A172 (cell line): ENCODE measurements at places on chromosomes 5 and 9.
A peak's percentile ranks its signal among the peaks of the same experiment; 100 is the strongest.

GRCh38 chr5:158354958-158355357 is 496.0 kb upstream of the CLINT1 start:
- DNase-seq, result no peak

GRCh38 chr9:133188006-133188842 is 20.8 kb downstream of the OBP2B start:
- peak; percentile 15 for DNase-seq

DNA sequence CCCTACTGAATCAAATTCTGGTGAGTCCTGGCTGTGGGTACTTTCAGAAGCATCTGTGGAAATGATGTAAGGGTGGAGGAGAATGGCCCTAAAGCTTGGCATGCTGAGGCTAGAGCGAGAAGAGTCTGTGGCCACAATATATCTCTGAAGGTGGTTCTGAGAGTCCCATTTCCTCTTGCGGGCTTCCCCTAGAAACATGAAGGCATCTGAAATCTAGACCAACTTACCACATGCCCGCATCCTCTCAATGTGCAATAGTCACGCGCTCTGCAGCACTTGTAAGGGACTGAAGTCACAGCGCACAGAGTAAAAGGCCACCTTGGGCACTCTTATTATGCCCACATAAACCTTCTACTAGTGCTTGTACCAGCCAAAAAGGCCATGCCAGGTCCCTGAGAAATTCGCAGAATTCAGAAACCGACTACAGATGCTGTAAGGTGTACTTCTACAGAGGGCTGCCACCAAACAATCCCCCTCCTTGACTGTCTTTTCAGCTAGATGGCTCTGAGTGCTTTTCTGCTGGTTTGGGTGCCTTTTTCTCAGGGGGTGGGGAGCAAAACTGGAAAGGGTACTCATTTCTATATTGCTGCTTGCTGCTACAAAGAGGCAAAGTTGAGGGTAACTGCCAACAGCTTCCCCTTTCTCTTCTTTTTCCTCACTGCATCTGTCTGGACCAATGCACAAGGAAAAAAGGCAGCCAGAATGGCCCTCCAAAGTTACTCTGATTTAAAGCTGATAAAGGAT is 107.3 kb downstream of the ZDHHC21 start:
- DNase-seq, result no peak

DNA sequence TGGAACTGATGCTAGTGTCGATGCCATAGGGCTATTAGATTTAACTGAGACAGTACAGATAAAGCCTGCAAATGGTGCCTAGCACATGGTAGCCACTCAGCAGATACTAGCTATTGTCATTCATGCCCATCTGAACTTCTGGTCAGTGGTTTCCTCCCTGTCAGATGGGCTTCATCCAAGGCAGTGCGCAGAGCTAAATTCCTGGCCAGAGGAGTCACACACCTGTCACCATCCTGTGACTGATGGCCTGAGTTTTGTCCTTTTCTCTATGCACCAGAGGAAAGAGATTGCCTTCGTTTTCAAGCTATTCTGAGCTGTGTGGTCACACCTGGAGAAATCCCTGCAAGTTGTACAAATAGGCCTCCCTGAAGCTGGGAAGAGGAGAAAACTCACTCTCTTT is 34.7 kb downstream of the MSX2 start:
- peak; percentile 63 for DNase-seq

DNA sequence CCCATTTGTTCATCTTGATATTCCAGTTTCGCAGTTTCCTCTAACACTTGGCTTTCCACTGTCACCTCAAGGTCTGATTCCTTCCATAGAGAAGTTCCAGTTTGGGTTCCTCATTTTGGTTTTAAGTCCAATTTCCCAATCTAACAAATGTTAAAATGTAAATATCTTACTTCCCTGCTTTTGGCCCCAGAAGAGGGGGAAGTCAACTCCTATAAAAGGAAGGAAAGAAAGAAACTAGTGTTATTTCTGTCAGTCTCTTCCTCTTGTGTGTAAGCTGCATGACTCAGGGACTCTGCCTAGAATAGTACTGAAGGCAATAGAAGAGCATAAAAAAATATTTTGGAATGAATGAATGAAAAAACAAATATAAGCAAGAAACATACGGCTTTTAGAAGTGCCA is 127.5 kb upstream of the CCNG1 start:
- no peak for DNase-seq

DNA sequence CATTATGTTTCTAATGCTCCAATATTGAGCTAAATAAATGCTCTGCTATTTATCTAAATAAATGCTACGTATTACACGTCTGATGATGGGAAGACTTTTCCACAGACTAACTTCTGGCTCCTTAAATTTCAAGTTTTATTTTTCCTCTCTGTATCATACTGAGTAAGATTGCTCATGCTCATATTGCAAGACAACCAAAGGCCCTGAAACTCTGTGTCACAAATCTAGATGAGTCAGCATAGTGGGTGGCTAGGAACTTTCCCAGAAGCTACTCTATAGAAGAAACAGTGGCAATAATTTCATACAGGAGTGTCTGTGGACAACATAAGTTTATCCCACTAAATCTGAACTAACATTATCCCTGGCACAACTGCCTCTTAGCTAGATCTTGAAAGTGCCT is 53.0 kb upstream of the RFX3 start:
- peak; percentile 1 for DNase-seq

- DNase-seq, result no peak
Observed at GRCh38 chr5:151053796-151054462, 26.9 kb downstream of the TNIP1 start.

- peak; percentile 42 for DNase-seq
Observed at GRCh38 chr9:128420651-128421481, at the start of gene CERCAM. Gene CERCAM (plus strand): TSS chr9:128420857. CDS start chr9:128420878, 21 bp downstream.

DNA sequence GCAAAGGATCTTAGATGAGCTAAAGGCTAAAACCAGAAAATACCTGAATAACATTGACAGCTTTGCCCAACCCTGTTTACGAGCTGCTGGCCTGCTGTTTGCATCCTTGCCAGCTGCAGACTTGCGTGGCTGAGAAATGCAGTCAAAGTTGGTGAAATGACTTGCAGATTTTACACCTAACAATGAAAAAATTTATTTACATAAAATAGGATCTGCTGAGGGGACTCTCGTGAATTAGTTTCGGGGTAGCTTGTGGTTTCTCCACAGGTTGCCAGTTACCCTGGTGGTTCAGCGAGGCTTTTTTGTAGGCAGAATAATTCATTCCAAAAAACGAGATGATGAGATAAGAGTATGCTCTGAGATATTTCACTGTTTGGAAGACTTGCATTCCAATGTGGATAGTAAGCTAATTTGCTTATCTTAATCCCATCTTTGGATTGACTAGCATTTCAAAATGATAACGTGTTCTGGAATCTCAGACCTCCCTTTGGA is 65.7 kb upstream of the FANCC start:
- DNase-seq, result peak; percentile 97

GRCh38 chr5:118522626-118523025 is 465.7 kb downstream of the DTWD2 start:
- no peak for DNase-seq

DNA sequence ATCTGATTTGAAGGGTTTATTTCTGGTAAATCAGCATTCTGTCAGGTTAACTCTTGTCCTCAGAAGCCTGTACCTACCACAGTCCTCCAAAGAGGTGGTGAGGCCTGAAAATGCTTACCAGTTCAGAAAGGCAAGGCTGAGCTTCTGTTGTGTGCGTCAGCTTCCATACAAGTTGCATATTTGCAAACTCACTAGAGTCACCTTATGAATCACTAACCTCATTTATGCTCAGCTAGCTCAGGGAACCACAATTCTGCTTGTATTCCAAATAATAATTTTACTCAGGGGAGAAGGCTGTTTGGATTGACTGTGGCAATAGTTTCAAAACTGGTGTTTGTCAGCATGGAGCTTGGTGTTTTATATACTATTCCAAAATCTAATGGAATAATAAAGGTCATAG is 355.1 kb upstream of the RFX3 start:
- DNase-seq, result peak; percentile 67

GRCh38 chr9:87350915-87351314 is 146.8 kb upstream of the DAPK1 start:
- DNase-seq, result no peak

DNA sequence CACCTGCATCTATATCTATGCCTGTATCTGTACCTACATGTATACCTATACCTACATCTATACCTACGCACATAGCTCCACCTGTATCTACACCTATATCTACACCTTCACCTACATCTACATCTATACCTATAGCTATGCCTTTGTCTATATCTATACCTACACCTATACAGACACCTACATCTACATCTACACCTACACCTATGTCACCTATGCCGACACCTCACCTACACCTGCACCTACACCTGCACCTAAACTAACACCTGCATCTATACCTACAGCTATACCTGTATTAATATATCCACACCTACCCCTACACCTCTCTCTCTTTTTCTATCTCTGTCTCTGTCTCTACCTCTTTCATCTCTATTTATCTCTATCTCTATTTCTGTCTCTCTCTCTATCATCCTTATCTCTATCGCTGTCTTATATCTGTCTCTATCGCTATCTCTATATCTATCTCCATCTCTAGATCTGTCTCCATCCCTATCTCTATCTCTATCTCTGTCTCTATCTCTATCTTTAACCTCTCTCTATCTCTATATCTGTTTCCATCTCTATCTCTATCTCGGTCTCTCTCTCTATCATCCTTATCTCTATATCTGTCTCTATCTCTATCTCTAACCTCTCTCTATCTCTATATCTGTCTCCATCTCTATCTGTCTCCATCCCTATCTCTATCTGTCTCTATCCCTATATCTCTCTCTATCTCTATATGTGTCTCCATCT is 37.9 kb downstream of the IRX4 start:
- DNase-seq, result no peak

- DNase-seq, result no peak
Observed at GRCh38 chr5:39943811-39944210, 519.0 kb upstream of the DAB2 start.

DNA sequence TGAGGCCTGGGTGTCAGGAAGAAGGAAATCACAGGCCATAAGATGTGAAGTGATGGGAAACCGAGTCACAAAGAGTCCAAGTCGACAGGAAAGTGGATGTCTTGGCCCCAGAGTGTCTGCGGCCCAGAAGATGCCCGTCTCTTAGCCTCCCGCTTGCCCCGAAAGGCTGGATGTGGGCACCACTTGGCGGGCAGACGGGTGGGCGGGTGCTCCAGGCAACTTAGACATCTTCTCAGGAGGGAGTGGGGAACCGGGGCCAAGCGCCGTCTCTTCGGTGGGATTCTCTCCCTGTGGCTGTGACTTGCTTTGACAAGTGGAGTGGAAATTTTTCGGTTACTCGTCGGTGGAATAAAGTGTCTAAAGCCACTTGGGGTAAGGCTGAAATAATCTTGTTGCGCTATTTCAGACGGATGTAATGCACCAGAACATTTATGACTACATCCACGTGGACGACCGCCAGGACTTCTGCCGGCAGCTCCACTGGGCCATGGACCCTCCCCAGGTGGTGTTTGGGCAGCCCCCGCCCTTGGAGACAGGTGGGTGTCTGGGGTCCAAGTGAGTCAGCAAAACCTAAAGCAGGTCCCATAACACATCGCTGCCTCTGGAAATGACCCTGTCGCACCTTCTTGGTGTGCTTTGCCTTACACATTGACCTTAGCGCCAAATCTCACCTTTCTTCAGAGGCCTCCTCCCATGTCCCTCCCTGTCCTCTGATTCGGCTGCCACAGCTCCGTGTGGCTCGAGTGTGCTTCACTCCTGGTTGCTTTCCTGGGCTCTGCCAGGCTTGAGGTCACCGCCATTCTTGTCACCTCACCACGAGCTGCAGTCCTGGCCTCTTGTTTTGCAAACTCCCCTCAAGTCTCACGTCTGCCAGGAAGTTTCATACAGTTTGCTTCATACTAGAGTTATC is 20.4 kb upstream of the EXOC3 start:
- no peak for DNase-seq

GRCh38 chr9:76424491-76424890 is 30.3 kb upstream of the RFK start:
- DNase-seq, result no peak

DNA sequence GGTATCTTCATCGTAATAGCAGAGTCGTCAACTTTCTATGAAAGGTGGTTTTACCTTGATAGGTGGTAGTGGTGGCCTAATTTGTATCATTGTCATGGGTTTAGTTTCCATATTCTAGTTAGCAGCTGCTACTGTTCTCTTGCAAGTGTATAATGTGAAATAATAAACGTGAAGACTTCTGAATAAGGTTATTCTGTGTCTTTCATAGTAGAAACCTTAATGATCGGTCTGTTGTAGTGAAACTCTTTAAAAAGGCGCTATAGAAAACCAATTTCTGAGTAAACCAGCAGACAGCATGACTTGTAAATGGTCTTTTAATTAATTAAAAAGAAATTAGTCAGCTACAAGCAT is 1.6 kb downstream of the SET start:
- no peak for DNase-seq

- DNase-seq, result no peak
Observed at GRCh38 chr5:102554728-102555127, 55.9 kb upstream of the SLCO6A1 start.

GRCh38 chr5:65102371-65102975 is 333.7 kb downstream of the CWC27 start:
- no peak for DNase-seq

DNA sequence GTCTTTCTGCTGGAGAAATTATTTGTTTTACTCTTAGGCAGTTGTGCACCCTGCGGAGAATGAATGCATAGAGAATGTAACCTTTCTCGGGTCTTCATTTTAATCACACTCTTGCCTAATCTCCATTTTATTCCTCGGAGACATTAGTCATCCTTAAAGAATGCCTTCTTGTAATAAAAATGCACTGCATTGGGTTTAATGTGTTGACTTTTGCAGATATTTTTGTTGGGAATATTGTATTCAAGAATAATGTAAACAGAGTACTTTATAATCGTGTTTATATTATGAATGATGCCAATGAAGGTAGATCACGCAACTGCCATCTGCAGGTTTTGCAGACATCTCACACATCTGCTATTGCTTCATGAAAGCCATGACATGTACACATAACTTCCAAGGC is 1093.9 kb upstream of the CDH6 start:
- DNase-seq, result peak; percentile 67

- DNase-seq, result no peak
Observed at GRCh38 chr9:99040251-99040900, 64.5 kb upstream of the TGFBR1 start.

GRCh38 chr9:137293482-137294090 is 8.5 kb downstream of the NRARP start:
- DNase-seq, result no peak

- peak; percentile 23 for DNase-seq
Observed at GRCh38 chr9:96135076-96135752, 166.8 kb downstream of the HSD17B3 start.

DNA sequence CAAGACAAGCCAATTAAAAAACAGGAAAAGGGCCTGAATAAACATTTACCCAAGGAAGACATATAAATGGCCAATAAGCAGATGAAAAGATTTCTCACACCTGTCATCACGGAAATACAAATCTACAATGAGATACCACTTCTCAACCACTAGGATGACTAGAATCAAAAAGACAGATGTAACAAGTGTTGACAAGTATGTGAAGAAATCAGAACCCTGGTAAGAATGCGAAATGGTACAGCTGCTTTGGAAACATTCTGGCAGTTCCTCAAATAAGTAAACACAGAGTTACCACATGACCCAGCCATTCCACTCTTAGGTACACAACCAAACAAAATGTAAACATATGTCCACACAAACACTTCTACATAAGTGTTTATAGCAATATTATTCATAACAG is 32.5 kb downstream of the LEAP2 start:
- DNase-seq, result no peak
